ENCODE measurements at places on chromosomes 1 and 21.

- no peak for DNase-seq
Measured at GRCh38 chr1:119006406-119007279, 18.5 kb upstream of the TBX15 start.

- no peak for DNase-seq
Measured at GRCh38 chr1:42845866-42846256, 552 bp upstream of the ZNF691 start.

DNA sequence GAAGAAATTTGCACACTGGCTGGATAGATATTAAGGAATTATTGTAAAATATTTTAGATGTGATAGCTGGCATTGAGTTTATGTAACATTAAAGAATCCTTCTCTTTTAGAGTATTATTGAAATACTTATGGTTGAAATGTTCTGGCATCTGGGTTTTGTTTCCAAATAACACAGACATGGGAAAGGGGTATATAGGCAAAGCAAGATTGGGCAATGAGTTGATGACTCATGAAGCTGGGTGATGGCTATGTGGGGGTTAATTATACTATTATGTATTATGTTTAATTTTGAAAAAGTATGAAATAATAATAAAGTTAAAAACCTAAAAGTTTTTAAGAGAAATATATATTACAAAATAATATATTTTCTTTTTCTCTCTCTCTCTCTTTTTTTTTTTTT is 12.5 kb upstream of the PTPN14 start:
- no peak for DNase-seq

- peak; percentile 42 for DNase-seq
Measured at GRCh38 chr1:90718411-90719329, 1.6 kb upstream of the BARHL2 start.

- no peak for DNase-seq
Measured at GRCh38 chr21:17777072-17777765, 41.9 kb downstream of the C21orf91 start.

DNA sequence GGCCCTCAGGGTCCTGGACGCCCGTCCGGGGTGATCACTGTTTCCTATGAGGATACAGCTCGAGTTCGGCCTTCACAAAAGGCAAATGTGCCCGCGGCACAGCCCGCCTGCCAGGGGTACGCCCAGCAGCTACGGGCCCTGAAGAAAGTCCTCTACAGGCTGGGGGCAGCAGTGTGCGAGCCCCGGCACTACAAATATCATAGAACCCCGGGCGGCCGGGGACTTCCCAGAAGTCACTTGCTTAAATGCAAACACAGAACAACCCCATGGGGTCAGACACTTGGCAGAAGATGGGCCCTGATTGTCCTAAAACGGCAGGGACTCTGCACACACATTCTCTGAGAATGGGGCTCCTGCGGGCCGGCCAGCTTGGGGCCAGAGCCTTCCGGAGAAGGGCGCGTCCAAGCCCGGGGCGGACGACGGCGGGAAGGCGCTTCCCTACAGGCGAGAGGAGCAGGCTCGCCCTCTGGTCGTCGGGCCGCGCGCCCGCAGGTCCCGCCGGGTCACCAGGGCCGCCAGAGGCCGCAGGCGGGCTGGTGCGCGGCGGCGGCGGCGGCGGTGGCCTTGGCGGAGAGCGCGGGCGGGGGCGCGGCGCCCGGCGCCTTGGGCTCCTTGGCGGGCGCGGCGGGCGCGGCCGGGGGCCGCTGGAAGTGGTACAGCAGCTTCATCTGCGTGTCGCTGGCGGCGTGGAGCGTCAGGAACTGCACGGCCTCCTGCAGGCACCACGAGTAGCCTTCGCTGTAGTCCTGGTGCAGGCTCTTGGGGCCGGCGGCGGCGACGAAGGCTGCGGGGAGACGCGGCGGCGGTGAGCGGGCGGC is 888 bp downstream of the HES5 start:
- no peak for DNase-seq

DNA sequence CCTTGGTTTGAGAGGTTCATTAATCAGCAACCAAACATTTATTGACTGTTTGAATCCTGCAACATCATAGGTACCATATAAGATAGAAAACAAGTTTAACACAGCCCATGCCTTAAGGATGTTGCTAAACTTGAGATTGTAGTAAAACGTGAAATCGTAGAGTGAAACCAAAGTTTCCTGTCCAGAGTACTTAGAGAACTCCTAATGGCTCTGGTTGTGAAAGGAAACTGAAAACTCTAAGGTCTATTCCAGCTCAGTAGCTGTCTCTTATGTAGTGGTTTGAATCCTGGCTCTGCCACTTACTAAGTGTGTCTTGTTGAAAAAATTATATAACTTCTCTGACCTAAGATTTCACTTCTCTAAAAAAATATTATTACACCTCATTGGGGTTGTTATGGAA is 310.9 kb downstream of the NTNG1 start:
- DNase-seq, result no peak

DNA sequence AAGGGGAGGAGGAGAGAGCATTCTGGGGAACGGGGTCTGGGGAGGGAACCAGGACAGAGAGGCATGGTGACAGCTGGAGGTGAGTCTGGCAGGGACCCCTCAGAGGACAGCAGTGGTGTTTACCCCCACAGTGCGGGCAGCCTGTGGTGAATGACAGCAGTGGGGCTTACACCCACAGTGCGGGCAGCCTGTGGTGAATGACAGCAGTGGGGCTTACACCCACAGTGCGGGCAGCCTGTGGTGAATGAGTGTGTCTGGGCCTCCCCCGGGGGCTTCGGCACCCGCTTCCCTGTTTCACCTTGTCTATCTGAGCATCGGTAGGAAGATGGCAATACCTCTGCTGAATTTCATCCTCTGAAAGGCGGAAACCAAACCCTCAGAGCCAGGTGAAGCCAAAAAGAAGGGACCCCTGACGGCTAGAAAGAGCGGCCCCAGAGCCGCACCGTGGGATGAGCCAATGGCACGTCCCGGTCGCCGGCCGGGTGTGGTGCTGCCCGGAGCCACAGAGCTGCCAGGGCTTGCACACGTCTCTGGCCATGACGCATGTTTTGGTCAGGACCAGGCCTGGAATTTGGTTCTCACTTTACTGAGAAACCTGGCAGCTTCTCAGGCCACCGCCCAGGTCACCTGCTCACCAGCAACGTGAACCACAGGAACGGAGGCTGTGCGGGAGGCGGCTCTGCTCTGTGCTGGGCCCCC is 54.1 kb downstream of the SIK1 start:
- DNase-seq, result no peak

GRCh38 chr1:87880098-87880760 is 551.5 kb downstream of the LMO4 start:
- no peak for DNase-seq

- DNase-seq, result peak; percentile 10
Measured at GRCh38 chr1:189851806-189852367, 625.8 kb downstream of the BRINP3 start.

DNA sequence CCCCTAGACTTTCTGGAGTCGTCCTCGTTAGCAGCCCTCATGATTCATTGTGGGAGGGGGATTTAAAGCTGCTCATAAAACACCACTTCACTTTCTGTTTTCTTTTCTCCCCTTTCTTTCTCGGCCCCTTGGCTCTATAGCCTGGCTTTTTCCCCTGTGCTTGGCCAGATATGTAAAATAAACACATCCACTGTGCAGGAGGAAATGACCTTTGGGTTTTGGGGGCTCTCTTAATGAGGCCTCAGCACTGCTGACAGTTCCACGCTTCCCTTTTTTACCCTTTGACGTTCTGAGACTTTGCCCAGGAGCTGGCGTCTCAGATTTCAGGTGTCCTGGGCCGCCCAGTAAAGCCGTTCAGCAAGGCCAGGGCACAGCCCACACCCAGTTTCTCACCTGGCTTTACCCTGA is 65.7 kb downstream of the RUNX3 start:
- DNase-seq, result no peak

- no peak for DNase-seq
Measured at GRCh38 chr21:25649146-25649545, 10.1 kb downstream of the JAM2 start.

- no peak for DNase-seq
Measured at GRCh38 chr1:5140136-5140535, 485.7 kb downstream of the AJAP1 start.

GRCh38 chr1:195851804-195852203 is 756.4 kb downstream of the KCNT2 start:
- no peak for DNase-seq

- DNase-seq, result no peak
Measured at GRCh38 chr1:94753171-94753972, 66.8 kb upstream of the SLC44A3 start.

DNA sequence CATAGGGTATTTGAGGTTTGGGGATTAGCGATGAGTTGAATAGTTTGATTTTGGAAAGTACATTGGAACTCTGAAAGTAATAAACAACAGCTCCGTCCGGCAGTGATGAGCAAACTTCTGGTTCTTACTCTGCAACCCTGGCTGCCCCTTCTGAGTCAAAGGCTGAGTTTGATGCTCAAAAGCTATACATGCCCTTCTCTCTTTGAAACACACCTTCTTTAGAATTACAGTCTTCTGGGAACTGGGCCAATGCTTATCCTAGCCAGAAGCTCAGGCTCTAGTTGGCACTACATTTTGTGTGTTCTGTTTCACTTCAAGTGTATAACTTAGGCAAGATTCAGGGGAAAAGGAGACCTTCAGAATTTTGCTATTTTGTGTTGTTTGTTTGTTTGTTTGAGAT is 9.3 kb downstream of the AHCYL1 start:
- DNase-seq, result no peak

DNA sequence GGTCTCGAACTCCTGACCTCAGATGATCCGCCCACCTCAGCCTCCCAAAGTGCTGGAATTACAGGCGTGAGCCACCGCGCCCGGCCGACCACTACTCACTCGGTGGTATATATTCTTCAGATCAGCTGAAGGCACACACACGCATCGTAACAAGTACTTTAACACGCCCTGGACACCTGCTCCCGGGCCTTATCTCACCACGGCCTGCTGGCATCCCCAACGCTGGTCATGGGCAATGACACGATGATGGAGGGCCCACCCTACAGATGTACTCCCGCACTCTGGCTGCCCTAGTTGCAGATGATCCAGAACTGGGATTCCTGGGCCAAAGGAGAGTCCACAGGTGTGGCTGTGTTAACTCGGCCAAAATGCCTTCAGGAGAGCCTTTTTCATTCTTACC is 11.6 kb downstream of the UBE2J2 start:
- no peak for DNase-seq

DNA sequence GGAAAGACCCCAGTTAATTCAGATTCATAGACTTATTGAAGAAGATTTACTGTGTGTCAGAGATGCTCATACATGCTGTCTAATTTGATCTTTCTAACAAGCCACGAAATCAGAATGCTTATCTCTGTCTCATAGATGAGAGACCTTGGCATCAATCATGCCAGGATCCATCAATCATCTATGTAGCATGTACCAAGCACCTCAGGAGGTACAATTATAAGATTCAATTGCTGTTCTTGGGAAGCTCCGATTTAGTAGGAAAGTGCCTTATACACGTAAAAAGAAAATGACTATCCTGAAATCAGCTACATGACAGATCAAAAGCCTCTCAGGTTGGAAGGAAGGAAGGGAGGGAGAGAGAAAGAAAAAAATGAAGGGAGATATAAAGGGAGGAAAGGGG is 18.5 kb upstream of the VTCN1 start:
- DNase-seq, result no peak

DNA sequence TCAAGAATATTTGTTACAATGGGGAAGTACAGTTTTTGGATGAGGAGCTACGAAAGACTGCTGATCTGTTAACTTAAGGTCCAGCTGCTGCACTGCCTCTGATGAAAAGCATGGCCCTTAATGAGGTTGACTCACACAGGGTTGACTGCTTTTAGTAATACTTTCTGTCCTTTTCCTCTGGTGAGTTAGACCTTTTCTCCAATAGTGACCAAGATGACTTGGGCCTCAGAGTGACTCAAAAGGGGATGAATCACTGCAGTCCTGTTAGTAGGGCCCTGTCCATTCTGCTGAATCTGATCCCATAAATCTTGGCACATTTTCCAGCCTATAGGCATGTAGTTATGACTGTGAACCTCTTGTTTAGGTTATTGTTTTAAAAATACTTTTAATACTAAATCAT is 2.7 kb downstream of the DISP1 start:
- DNase-seq, result no peak

- no peak for DNase-seq
Measured at GRCh38 chr1:183226963-183227362, 40.9 kb downstream of the LAMC2 start.

- DNase-seq, result no peak
Measured at GRCh38 chr1:24052220-24052619, 59.7 kb downstream of the MYOM3 start.

GRCh38 chr1:15833069-15833679 is 14.3 kb upstream of the SPEN start:
- no peak for DNase-seq

- DNase-seq, result peak; percentile 47
Measured at GRCh38 chr1:212062832-212063438, 27.4 kb downstream of the DTL start.

GRCh38 chr1:211017075-211017718 is 116.8 kb downstream of the KCNH1 start:
- no peak for DNase-seq

DNA sequence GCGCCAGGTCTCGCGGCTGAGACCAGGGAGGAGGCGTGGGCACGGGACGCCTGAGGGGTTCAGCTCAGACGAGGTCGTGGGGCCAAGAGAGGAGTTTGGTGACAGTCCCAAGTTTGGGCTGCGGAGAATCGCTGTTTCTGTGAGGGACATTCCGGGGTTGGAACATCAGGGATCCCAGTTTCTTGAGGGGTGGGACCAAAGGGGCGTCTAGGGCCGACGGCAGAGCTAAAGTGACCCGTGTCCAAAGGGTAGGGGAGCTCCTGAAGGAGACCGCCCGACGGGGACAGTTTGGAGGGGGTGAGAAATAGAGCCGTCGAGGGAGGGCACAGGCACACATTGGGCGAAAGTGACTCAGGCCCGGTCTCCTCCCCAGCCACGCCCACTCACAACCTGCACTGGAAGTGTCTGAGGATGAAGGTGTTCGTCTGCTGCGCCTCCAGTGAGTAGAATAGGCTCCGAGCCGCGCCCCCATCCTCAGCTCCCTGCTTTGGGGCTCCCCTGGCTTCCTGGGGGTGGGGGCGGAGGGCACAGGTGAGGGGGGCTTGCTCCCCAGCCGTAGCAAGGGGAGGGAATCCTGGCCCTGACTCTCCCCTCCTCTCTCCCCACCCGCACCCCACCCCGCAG is 7.0 kb downstream of the EFNA3 start:
- DNase-seq, result no peak

DNA sequence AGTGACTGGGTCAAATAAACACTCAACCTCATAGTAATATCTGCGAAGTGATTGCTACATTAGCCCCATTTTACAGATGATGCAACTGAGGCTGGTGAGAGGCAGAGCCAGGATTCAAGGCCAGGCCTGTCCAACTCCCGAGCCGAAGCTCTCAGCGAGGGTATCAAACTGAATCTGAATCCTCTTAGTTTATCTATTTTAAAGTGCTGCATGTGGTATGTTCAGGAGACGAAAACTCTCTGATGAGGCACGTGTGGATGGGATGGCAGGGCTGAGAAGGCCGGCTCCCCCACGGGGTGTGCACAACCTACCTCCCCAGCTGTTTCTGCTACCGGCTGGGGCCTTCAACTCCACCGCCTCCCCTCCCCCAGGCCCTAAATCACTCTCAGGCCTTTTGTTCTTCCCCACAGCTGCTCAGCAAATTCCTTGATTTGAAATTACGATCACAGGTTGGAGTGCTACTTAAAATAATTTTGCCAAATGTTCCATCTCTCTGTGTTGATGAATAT is 171.8 kb downstream of the TOMM20 start:
- DNase-seq, result no peak

GRCh38 chr1:101073836-101074235 is 48.3 kb upstream of the DPH5 start:
- DNase-seq, result no peak

- DNase-seq, result no peak
Measured at GRCh38 chr1:172070055-172070454, 228.8 kb downstream of the DNM3 start.

Data from HEK293T (cell line).